Cardiac septum (tissue), 1 donor: ENCODE measurements at places on chromosomes 12 and 14. TPM values are rescaled to one million over a fixed set of nuclear protein-coding genes. Genes with fewer than 3 reads are reported as not detected.

Gene OTUB2
- 0.30 TPM for total RNA-seq

Gene SMIM41
- total RNA-seq = not detected

Gene ST8SIA1
- total RNA-seq = 1.5 TPM

Gene PRH1
- 10.2 TPM for total RNA-seq

Gene ABCC9
- 66.2 TPM for total RNA-seq

Gene PROX2
- total RNA-seq = not detected

Gene CLEC2B
- 6.7 TPM for total RNA-seq

Gene B3GNT4
- not detected for total RNA-seq

Gene BICDL1
- 0.30 TPM for total RNA-seq

Gene RNASE3
- total RNA-seq = not detected

Gene TPPP2
- 0.73 TPM for total RNA-seq

Gene TMEM63C
- total RNA-seq = 0.46 TPM

Gene RFLNA
- not detected for total RNA-seq

Gene ANKLE2
- 31.4 TPM for total RNA-seq

Gene CACNA2D4
- total RNA-seq = 0.89 TPM

Gene ARPC3
- 102 TPM for total RNA-seq

Gene MANSC1
- total RNA-seq = 9.2 TPM

Gene NDUFA12
- total RNA-seq = 228 TPM

Gene SENP1
- 10.1 TPM for total RNA-seq

Gene HPD
- 1.3 TPM for total RNA-seq

Gene ADAM21
- total RNA-seq = 0.54 TPM

Gene IRF2BPL
- 46.0 TPM for total RNA-seq

Gene PARPBP
- 0.51 TPM for total RNA-seq

Gene RITA1
- total RNA-seq = 11.0 TPM

Gene RFC5
- 2.6 TPM for total RNA-seq

Gene RTL1
- total RNA-seq = not detected

Gene KCNC2
- total RNA-seq = not detected

Gene CLEC4A
- 0.35 TPM for total RNA-seq

Gene ERP27
- total RNA-seq = 0.11 TPM

Gene FSCB
- not detected for total RNA-seq

Gene TAS2R13
- 1.0 TPM for total RNA-seq

Gene IFT81
- total RNA-seq = 6.4 TPM

Gene MMP19
- 1.6 TPM for total RNA-seq

Gene LHX5
- total RNA-seq = not detected

Gene MDP1
- 16.7 TPM for total RNA-seq

Gene IL23A
- not detected for total RNA-seq

Gene FAM181A
- total RNA-seq = not detected

Gene POLE2
- total RNA-seq = 0.78 TPM

Gene TEX22
- 0.46 TPM for total RNA-seq

Gene RHOJ
- 14.7 TPM for total RNA-seq

Gene E2F7
- total RNA-seq = 0.62 TPM

Gene DHRS2
- total RNA-seq = 0.27 TPM

Gene TM9SF1
- 19.1 TPM for total RNA-seq

Gene RASSF9
- 9.1 TPM for total RNA-seq

Gene HOXC9
- total RNA-seq = not detected

Gene SLC2A13
- total RNA-seq = 13.0 TPM

Gene NUDT14
- 27.1 TPM for total RNA-seq

Gene JAG2
- total RNA-seq = 36.7 TPM

Gene LALBA
- total RNA-seq = not detected

Gene KDM5A
- 35.3 TPM for total RNA-seq

Gene POU6F1
- 9.1 TPM for total RNA-seq

Gene SERPINA12
- not detected for total RNA-seq

Gene KCNH3
- 0.97 TPM for total RNA-seq

Gene CLEC1B
- not detected for total RNA-seq

Gene CEP170B
- total RNA-seq = 19.2 TPM

Gene GALNT9
- not detected for total RNA-seq
